Osteocyte (in vitro differentiated cells): ENCODE measurements at places on chromosomes 16 and 17. TPM values are rescaled to one million over a fixed set of nuclear protein-coding genes. Genes with fewer than 3 reads are reported as not detected.

DNA sequence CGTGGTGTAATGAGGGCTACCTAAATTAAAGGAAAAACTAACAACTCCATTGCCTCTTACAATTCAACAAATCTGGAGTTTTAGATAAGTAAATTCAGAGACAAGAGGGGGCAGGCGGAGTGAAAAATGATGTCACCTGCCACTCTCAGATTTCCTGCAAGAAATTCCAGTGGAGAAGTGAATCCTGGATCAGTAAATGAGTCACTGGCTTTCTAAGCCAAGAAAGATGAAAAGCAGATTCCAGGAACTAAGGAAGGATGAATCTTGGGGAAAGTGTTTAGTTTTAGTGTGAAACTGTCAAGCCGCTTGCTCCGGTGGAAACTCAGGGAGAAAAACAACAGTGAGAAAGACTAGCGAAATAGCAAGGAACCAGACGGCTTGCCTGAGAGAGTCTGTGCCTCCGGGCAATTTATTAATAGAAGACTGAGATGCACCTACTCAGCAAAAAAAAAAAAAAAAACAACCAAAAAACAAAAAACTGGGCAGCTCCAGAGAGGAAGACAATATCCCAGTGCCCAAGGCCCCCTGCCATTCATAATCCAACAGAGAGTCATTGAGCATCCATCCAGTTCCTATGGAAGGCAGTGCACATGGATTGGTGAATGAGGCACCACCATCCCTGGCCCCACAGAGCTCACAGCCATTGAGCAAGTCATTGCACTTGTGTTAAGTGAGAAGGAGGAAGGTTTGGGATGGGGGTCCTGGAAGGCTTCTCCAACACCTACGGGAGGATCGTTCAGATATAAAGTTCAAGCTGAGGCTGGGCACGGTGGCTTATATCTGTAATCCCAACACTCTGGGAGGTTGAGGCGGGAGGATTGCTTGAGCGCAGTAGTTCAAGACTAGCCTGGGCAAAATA lies 12.1 kb upstream of the RIPOR1 start:
- H3K27me3 ChIP-seq, result no peaks in the 10 kb centered on the region
- peak overlapping the region; percentile 20 for H3K27ac ChIP-seq
- H3K4me3 ChIP-seq, result no peak overlapping the region
- DNase-seq, result no peak
- H3K4me1 ChIP-seq, result peaks cover 17% of the 10 kb centered on the region
- no peaks in the 10 kb centered on the region for H3K36me3 ChIP-seq

DNA sequence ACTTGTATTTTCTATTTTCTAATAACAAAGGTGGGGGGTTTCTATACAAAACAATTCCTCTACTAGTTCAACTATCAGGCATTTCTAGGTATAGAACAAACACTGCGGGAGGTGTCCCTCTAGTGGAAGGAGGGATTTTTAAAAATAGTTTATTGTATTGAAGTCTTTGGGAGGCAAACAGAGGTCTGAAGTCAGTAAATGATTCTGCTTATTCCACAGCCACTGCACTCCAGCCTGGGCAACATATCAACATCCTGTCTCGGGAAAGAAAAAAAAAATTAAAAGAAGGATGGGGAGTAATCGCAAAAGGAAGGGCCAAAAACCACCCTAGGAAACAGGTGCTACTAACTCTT lies 648 bp upstream of the ERCC4 start:
- peak overlapping the region; percentile 33 for H3K27ac ChIP-seq
- DNase-seq, result no peak
- peak overlapping the region; percentile 99 for H3K4me3 ChIP-seq
- H3K36me3 ChIP-seq, result peaks cover 5% of the 10 kb centered on the region

GRCh38 chr16:11302977-11303376 lies 21.8 kb upstream of the PRM1 start:
- H3K27me3 ChIP-seq, result no peaks in the 10 kb centered on the region
- H3K4me1 ChIP-seq, result peaks cover 10% of the 10 kb centered on the region
- H3K27ac ChIP-seq, result no peak overlapping the region
- no peak overlapping the region for H3K4me3 ChIP-seq
- DNase-seq, result no peak

DNA sequence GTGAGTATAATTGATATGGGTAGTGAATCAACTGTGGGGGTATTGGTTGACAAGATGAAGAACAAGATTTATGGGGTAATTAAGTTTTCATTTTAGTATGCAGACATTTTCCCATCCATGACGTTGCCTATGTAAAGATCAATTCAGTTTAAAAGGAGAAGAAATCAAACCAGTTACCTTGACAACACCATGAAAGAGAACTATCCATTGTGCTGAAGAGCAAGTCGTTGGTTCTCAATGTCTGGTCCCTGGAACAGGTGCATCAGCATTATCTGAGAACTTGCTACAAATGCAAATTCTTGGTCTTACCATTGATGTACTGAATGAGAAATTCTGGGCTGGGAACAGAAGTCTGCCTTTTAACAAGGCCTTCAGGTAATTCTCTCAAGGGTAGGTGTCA lies 801 bp upstream of the OR4D2 start:
- no peaks in the 10 kb centered on the region for H3K36me3 ChIP-seq
- H3K27me3 ChIP-seq, result peaks cover 52% of the 10 kb centered on the region
- no peak overlapping the region for H3K27ac ChIP-seq
- no peaks in the 10 kb centered on the region for H3K4me1 ChIP-seq
- H3K4me3 ChIP-seq, result no peak overlapping the region

DNA sequence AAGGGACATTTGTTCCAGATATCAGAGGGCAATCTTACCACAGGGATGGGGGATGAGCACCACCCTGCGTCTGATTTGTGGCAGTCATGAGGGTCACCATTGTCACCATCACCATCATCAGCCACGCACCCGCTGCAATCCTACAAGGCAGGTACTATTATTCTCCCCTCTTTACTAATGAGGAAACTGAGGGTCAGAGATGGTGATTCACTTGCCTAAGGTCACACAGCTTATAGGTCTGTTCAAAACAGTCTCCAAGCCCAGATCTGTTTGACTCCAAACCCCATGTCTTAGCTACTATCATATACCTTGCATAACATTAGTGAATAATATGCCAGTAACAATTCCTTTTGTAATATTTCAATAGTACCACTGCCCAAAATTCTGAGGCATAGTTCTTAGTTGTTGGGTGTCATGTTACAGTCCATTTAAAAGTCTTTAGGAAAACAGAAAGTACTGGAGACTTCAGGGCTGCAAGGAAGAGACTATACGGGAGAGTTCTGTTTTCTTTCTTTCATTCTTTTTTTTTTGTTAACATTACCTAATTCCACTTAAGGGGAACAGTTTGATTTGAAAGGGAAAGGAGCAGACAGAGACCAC lies 166.4 kb downstream of the C16orf95 start:
- no peaks in the 10 kb centered on the region for H3K27me3 ChIP-seq
- H3K36me3 ChIP-seq, result peaks cover 2% of the 10 kb centered on the region
- DNase-seq, result no peak
- peak overlapping the region; percentile 67 for H3K27ac ChIP-seq
- H3K4me3 ChIP-seq, result no peak overlapping the region

The SMTNL2 gene
- total RNA-seq, result 1.7 and 2.8 TPM in 2 replicates

DNA sequence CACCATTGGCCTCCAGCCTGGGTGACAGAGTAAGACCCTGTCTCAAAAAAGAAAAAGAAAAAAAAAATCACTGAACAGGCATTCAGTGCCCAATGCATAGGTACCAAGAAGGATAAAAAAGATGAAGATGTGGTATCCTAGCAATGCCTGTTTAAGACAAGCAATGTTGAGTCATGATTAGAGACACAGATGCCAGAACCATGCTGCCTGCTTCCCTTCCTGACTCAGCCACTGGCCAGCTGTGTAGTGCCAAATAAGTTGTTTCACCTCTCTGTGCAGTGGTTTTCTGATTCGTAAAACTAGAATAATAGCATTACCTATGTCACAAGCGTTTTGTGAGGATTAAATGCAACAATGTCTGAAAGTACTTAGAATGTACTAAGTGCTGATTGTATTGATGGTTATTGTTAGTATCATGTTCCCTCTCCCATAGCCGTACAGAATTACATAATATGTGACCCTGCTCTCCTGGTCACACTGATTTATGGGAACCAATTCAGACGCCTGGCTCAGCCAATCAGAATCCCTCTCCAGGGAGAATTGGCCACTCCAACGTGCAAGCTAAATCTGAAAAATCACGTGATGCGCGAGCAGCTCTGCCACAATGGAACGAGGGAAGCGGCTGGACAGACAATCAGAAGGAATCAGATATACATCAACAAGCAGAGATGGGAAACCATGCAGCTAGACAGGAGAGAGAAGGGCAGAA lies 241.9 kb downstream of the SLC39A11 start:
- H3K4me3 ChIP-seq, result no peak overlapping the region
- no peak for DNase-seq
- H3K27me3 ChIP-seq, result no peaks in the 10 kb centered on the region
- H3K27ac ChIP-seq, result no peak overlapping the region
- H3K4me1 ChIP-seq, result no peaks in the 10 kb centered on the region

The CCDC200 gene
- not detected in 2 replicates for total RNA-seq

The TAT gene
- total RNA-seq, result not detected in 2 replicates

DNA sequence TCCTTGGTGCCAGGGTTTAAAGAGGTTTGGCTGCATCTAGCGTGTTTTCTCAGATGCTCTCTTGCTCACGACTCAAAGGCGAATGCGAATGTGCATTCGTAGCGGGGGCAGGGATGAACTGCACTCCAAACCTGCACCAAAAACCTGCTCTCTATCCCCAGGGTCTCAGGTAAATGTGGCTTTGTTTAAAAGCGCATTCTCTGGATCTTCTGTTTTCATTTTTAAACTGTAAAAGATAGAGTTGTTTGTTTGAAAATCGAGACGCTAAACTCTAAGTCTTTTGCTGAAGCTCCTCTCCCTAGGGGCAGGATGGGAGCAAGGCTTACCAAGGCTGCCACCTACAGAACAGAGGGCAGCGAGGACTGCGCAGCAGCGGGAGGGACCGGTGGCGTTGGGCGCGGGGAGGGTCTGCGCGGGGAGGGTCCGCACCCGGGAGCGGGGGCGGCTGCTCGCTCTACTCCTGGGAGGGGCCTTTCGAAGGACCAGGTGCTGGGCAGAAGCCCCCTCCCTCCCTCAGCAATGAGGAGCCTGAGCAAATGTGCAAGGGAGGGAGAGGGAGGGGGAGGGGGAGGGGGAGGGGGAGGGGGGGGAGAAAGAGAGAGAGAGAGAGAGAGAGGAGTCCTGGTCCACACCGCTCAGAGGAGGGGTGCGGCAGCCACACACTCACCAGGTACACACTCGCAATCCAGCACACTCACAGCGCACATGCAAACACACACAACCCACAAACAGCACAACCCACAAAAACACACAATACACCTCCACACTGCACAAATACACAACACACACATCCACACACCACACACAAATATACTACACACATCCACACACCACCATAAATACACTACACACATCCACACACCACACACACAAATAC lies 142.8 kb downstream of the GRIN2A start:
- H3K4me1 ChIP-seq, result no peaks in the 10 kb centered on the region
- no peak for DNase-seq
- no peak overlapping the region for H3K4me3 ChIP-seq

The CLEC19A gene
- not detected in 2 replicates for total RNA-seq

The SRSF1 gene
- 158 and 161 TPM in 2 replicates for total RNA-seq

The EPOP gene
- total RNA-seq, result 1.0 TPM in 2 replicates

- H3K4me1 ChIP-seq, result peaks cover 46% of the 10 kb centered on the region
- no peaks in the 10 kb centered on the region for H3K27me3 ChIP-seq
- H3K27ac ChIP-seq, result peak overlapping the region; percentile 93
- no peak for DNase-seq
- H3K4me3 ChIP-seq, result peak overlapping the region; percentile 7
- no peaks in the 10 kb centered on the region for H3K36me3 ChIP-seq
These were observed 18.5 kb downstream of the ARL4D start for GRCh38 chr17:43416998-43417890.

The POLR2C gene
- 46.8 and 47.8 TPM in 2 replicates for total RNA-seq

The FOXL1 gene
- total RNA-seq, result 6.4 and 9.3 TPM in 2 replicates

GRCh38 chr17:8392274-8392673 lies 5.4 kb downstream of the RNF222 start:
- peaks cover 5% of the 10 kb centered on the region for H3K4me1 ChIP-seq
- no peak overlapping the region for H3K4me3 ChIP-seq
- peaks cover 28% of the 10 kb centered on the region for H3K27me3 ChIP-seq
- no peaks in the 10 kb centered on the region for H3K36me3 ChIP-seq
- H3K27ac ChIP-seq, result no peak overlapping the region

DNA sequence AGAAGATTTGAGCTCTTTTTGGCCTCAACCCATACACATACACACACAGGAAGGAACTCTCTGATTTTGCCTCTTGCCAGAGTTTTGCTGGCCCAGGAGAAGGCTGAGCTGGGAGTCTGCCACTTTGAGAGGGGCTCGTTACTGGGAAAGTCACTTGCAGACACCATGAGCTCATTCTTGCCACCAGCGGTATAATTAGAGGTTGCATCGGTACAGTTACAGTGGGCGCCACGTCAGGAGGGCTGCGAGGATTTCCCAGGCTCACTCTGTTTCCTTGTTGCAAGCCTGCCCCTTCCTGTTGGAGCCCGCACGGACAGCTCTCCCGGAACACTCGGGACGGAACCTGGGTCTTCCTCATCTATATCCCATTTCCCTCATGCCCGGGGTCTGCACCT lies 3.1 kb upstream of the SDK2 start:
- H3K27me3 ChIP-seq, result peaks cover 49% of the 10 kb centered on the region
- H3K4me3 ChIP-seq, result no peak overlapping the region
- no peaks in the 10 kb centered on the region for H3K36me3 ChIP-seq
- no peak overlapping the region for H3K27ac ChIP-seq
- peaks cover 13% of the 10 kb centered on the region for H3K4me1 ChIP-seq

The CD300LF gene
- total RNA-seq, result not detected in 2 replicates

The CDRT15 gene
- total RNA-seq, result not detected in 2 replicates

- peaks cover 12% of the 10 kb centered on the region for H3K4me1 ChIP-seq
- H3K36me3 ChIP-seq, result peaks cover 4% of the 10 kb centered on the region
- DNase-seq, result no peak
These were observed 15.3 kb downstream of the PDP2 start for GRCh38 chr16:66895689-66895979.

GRCh38 chr17:44830359-44831288 lies 537 bp upstream of the GJC1 start:
- H3K4me3 ChIP-seq, result peak overlapping the region; percentile 77
- H3K4me1 ChIP-seq, result peaks cover 32% of the 10 kb centered on the region
- no peaks in the 10 kb centered on the region for H3K36me3 ChIP-seq
- H3K27ac ChIP-seq, result peak overlapping the region; percentile 77

- peaks cover 48% of the 10 kb centered on the region for H3K27me3 ChIP-seq
- H3K4me1 ChIP-seq, result peaks cover 21% of the 10 kb centered on the region
- DNase-seq, result no peak
- H3K27ac ChIP-seq, result no peak overlapping the region
- H3K36me3 ChIP-seq, result no peaks in the 10 kb centered on the region
- no peak overlapping the region for H3K4me3 ChIP-seq
These were observed 74.5 kb upstream of the TNRC6C start for GRCh38 chr17:77884019-77884418.
